ENCODE measurements at places on chromosomes 5 and 9.

GRCh38 chr5:149735066-149735465, 5.0 kb downstream of the PPARGC1B start:
- DNase-seq, result no peak

GRCh38 chr9:34252016-34252415, 73.2 kb downstream of the UBAP1 start:
- DNase-seq, result no peak

- DNase-seq, result no peak
These were observed 26.7 kb downstream of the FBXO10 start for GRCh38 chr9:37549527-37549926.

DNA sequence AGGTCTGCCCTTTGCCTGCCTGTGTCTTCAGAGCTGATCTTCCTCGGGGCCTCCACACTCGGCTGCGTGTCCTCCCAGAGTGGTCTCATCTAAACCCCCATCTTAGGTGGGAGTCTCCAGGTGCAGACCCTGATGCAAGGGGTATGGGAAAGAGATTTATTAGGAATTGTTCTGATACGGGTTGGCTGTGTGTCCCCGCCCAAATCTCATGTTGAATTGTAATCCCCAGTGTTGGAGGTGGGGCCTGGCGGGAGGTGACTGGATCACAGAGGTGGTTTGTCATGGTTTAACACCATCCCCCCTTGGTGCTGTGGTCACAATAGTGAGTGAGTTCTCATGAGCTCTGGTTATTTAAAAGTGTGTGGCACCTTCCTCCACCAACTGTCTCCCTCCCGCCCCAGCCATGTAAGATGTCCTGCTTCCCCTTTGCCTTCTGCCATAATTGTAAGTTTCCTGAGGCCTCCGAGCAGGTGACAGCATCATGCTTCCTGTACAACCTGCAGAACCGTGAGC, 208.4 kb downstream of the AOPEP start:
- no peak for DNase-seq

- DNase-seq, result no peak
These were observed 20.8 kb downstream of the MINAR2 start for GRCh38 chr5:129768735-129769134.

GRCh38 chr5:32536246-32536645, 49.1 kb upstream of the SUB1 start:
- no peak for DNase-seq

- DNase-seq, result no peak
These were observed 111.9 kb downstream of the FEM1C start for GRCh38 chr5:115432691-115433090.

DNA sequence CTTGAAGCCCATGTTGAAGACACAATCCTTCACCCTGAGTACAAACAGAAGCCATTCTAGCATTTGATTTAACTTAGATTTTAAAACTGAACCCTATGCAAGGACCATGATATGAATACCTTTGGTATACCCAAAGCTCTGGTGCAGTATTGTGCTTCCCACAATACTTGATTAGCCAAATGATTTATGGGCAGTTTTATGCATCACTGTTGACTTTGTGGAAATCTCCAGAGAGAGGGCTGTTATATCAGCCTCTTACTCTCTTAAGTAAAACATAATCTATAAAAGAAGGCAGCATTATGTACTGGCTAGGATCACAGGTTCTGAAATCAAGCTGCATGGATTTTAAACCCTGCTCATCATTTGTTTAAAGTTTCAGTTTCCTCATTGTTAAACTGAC, 762.8 kb downstream of the EFNA5 start:
- no peak for DNase-seq

DNA sequence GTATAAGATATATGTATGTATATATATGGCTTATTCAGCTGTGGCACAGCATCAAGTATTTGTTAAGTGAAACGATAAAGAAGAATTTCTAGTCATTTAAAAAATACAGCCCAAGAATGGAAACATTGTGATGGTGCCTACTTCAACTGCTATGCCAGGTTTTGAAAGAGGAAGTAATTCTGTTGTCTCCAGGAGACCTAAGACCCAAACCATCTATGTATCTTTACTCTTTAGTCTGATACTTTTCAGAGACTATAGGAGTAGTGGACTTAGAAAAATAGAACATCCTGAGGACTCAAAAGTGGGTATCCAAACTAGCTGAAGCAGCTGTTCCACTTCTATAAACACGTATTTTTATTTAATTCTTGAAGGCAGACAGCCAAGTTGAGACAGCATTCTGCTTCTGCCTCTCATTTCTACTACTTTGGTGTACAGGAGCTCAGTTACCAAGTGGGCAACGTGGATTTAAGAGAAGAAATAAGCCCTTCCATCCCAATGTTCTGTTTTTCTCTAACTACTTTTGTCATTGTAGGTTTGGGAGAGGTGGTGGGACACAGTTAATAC, 110.7 kb downstream of the RPS23 start:
- no peak for DNase-seq

GRCh38 chr5:137220523-137220927, 278.6 kb downstream of the SPOCK1 start:
- no peak for DNase-seq

- peak; percentile 9 for DNase-seq
These were observed at the start of gene FGF18 for GRCh38 chr5:171418982-171419687. Gene FGF18 (plus strand): TSS chr5:171419647. CDS start chr5:171420200, 553 bp downstream.

DNA sequence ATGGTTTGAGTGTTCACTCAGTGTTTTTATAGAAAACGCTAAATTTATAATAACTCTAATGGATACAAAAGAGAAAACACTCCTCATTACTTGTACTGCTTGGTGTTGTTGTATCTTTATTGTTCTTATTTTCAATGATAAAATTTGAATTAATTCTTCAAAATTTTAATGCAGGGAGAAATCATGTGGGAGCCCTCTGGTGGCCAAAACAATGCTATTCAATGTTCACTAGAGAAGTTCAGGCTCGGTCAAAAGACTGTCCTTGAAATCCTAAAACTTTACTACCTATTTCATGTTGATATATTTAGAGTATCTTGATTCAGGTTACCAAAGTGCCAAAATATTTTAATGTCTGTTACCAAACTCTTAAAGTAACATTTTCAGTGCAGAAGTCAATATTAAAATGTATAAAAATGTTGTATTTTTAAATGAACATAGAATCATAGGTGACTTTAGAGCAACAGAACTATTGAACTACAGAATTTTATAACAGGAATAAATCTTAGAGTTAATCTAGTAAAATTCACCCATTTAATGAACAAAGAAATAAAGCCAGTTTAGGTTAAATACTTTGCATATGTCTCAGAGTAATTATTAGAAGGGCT, 1259.8 kb downstream of the PTPRD start:
- no peak for DNase-seq

DNA sequence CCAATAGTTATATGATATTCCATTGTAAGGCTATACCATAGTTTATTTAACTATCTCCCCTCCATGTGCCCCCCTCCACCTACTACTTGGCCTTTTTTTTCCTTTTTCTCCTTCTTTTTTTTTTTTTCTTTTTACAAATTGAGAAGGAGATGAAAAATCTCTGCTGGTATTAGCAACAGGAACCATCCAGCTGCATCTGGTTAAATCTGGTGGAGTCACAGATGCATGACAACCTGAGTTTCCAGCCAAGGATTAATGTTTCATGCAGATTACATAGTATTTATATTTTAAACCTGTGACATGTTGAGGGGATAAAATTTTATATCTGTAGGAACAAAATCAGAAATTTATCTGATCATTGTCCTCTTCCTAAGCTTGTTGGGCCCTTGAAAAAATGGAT, 128.5 kb upstream of the IQGAP2 start:
- no peak for DNase-seq

Data from stimulated activated CD8-positive, alpha-beta memory T cell treated with anti-CD3 and anti-CD28 coated beads, Interleukin-15, amount 100 ng/mL, for 4 hours (primary cell).